Large intestine (tissue), 12 donors: ENCODE measurements at places on chromosomes 11 and 22.

GRCh38 chr22:36360871-36361383 lies 26.8 kb downstream of the MYH9 start:
- no peak for DNase-seq

DNA sequence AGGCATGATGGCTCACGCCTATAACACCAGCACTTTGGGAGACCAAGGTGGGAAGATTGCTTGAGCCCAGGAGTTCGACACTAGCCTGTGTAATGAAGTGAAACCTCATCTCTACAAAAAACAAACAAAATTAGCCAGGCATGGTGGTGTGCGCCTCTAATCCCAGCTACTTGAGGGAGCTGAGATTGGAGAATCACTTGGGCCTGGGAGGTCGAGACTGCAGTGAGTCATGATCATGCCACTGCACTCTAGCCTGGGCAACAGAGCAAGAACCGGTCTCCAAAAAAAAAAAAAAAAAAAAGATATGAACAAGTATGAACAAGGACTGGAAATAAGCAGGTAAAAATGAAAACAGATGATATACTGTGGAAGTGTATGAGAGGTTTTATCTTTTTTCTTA lies 54.1 kb upstream of the SOX6 start:
- no peak for DNase-seq

GRCh38 chr11:43919852-43920597 lies 22.4 kb upstream of the C11orf96 start:
- DNase-seq: no peak

DNA sequence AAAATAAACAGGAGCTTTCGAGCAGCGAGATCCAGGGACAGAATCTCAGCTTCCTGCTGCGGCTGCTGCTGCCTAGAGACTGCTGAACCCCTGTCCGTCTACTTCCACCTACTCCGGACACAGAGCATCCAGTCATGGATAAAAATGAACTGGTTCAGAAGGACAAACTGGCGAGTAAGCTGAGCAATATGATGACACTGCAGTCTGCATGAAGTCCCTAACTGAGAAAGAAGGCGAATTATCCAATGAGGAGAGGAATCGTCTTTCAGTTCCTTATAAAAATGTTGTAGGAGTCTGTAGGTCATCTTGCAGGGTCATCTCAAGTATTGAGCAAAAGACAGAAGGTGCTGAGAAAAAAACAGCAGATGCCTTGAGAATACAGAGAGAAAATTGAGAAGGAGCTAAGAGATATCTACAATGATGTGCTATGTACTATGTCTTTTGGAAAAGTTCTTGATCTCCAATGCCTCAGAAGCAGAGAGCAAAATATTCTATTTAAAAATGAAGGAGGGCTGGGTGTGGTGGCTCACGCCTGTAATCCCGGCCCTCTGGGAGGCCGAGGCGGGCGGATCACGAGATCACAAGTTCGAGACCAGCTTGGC lies 11.1 kb upstream of the MS4A2 start:
- DNase-seq: no peak

GRCh38 chr22:24305260-24305692 lies 34.6 kb downstream of the SPECC1L start:
- no peak for DNase-seq

DNA sequence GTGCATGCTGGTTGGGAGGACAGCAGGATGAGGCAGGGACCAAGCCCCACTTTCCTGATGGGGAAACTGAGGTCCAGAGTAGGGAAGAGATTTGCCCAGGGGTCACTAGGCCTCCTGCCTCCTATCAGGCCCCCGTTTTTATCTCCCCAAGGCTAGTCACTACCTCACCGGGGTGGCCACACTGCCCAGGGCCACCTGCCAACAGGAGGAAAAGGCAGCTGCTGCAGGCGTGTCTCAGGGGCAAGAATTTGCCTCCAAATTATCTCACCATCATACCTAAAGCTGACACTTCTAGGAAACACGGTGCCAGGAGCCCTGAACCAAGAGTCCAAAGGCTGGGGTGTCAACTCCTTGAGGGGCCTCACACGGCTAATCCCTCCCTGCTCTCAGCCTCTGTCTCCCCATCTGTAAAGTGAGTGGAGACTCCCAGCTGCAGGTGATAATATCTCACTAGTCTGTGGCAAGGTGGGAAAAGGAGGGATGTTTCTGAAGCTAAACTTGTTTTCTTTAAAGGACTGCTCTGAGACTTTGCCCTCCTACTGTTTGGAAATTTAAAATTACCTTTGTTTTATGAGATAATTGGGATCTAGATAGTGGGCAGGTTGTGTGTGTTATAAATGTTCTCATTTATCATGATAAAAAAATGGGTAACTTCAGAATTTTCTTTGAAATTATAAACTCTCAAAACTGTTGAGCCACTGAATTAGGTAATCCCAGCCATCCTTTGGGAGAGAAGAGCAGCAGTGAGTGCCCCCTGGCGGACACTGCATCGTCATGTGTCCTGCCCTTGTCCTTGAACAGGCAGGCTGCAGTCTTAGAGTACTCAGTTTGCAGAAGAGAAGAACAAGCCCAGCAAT lies 60.0 kb downstream of the MYO7A start:
- DNase-seq: peak; percentile 86

DNA sequence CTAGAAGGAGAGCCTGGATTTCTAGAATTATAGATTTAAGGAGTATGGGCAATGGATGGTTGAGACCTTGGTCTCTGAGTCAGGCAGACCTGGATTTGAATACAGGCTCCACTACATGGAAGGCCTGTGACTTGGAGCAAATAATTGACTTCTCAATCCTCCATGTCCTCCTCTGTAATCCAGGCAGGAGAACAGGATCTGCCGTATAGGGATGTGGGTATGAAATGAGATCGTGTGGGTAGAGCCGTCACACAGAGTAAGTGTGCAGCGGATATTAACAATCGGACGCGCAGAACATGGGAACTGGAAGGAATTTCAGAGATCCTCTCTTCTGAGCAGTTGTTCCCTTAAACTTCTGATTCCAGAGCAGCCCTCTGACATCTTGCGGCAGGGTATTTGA lies 11.5 kb upstream of the TMPRSS13 start:
- no peak for DNase-seq
